SJSA1 (cell line): ENCODE measurements at places on chromosomes 7 and 10. TPM values are rescaled to one million over a fixed set of nuclear protein-coding genes. Genes with fewer than 3 reads are reported as not detected.

The SPDYE18 gene
- total RNA-seq = not detected in 2 replicates

The PRF1 gene
- not detected in 2 replicates for total RNA-seq

The HOXA10 gene
- total RNA-seq = 8.6 and 15.5 TPM in 2 replicates

The ACSM6 gene
- not detected in 2 replicates for total RNA-seq

- DNase-seq = no peak
Measured at GRCh38 chr10:57038531-57038930, 677.5 kb upstream of the ZWINT start.

DNA sequence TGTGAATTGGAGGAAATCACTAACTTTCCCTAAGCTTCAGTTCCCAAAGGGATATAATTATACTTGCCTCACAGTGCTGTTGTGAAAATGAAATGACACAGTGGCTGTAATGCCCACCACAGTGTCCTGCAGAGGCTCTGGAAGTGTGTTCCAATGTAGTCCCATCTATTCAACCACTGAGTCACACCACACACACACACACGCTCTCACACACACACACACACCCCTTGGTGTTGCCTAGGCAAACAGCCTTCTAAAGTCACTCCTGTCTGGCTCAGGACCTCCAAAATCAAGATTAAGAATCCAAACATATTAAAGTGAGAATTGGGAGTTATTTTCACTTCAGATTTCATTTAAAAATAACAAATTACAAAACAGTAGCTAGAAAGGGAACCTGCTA lies 73.3 kb downstream of the NRCAM start:
- DNase-seq = no peak

DNA sequence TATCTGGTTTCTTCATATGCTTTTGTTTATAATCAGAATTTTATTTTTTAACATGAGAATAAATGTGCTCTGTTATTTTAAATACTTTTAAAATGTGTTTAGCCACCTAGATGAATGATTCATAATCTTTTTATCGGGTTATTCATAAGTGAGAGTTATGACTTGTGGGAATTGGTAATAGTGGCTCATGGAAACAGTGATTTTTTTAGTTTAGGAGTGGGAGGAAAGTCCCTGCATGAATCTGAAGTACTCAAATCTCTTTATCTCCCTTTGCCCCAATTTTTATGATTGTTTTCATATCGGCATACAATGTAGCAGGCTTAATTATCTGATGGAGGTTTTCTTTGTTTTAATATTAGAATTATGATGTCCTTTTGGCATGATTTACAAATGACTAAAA lies 42.9 kb downstream of the TAX1BP1 start:
- no peak for DNase-seq

- no peak for DNase-seq
Measured at GRCh38 chr10:116696919-116697318, 45.4 kb downstream of the HSPA12A start.

- no peak for DNase-seq
Measured at GRCh38 chr10:90175161-90175681, 473.8 kb downstream of the KIF20B start.

DNA sequence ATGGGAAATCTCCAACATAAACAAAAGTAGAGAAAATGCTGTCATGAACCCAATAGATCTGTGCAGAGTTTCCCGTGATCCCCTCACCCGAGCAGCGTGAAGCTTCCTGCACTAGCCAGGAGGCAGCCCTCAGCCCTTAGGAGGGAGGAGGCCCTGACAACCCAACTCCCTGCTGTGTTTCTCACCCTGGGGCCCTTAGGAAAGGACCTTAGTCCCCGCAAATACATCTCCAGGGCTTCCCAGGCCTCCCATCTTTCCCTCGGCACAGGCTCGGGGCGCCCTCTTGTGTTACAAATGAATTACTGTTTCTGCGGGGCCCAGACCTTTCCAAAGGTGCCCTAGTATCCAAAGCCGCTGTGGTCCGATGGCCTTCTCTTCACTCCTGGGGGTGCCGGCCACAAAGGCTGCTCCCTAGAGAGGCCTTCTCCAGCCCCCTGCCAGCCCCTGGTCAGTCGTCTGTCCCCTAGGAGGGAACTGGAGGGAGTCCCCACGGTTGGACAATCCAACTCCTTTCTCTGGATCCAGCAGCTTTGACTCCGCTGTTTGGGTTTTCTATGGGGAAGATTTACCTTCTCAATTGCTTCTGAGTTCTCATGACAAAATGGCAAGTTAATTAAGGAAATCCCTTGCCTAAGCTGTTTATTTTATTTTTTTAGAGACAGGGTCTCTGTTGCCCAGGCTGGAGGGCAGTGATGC lies 49.9 kb upstream of the SH2B2 start:
- DNase-seq = peak; percentile 72

DNA sequence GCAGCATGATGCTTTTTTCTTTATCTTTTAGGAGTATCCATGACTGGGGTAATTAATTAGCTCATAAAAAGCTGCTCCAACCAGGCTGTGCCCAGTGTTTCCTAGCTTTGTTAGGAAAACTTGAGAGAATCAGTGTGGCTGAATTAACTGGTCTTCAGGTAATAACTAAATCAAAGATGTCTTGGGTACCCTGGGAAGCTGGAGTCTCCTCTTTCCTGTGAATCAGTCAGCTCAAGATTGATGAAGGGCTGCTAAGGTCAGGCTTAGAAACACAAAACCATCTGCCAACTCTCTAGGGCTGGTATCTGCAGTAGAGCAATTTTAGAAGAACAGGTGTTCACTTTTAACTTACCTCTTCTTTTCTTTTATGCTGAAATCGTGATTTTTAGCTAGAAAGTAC lies 21.4 kb upstream of the ATOH7 start:
- DNase-seq = no peak

DNA sequence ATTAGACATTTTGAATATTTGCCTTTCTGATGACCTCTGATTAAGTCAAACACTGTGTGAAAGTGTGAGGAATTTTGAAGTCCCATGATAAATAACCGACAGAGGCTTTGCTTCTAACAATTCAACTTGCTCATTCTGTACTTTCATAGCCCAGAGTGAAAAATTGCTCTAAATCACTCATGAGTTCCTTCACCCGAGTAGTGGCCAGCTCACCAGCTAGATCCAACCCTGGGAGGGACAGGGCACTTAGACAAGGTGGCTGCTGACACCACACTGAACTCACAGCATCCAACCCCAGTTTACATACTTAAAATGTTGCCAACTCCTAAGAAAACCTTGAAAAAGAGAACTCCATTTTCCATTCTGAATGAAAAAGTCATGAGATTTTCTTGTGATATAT lies 80.0 kb upstream of the LYZL1 start:
- DNase-seq = no peak

DNA sequence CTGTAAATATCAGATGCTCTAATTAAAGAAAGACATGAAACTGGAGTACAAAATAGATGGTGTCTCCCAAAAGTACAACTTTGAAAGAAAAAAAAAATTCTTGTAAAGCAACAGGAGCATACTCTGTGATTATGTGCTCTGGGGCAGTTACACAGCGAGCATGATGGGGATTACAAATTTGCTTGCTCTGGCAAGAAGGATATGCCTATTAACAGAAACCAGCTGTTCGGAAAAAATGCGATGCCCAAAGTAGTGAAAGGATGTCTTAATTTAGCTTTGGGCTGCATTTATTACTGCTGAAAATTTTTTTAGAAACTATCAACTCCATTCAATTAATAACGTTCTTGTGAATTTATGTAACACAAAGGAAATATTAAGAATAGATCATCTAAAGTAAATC lies 256.9 kb upstream of the TPK1 start:
- DNase-seq = no peak
